NCI-H748 treated with DMSO at 0.1 percent for 48 hours (cell line): ENCODE measurements at places on chromosomes 7 and 10.

DNA sequence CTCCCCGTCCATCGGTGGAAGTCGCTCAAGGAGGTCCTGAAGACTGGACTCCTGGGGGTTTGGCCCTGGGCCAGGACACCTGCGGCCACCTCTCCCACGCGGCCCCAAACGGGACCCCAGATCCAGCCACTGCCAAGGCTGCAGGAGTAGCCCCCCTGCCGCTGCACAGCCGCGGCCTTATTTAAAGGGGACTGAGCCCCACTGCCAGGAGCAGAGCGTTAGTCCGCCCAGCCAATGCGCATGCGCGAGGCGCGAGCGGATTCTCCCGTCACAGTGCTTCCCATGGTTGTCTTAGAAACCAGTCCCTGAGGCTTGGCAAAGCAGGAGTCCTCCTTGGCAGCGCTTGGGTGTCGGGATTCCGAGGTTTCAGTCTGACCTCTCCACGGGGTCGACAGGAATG is 320.0 kb downstream of the ZNF716 start:
- no peak for DNase-seq

- no peak for DNase-seq
Observed at GRCh38 chr10:113945075-113945686, 90.7 kb downstream of the NHLRC2 start.

DNA sequence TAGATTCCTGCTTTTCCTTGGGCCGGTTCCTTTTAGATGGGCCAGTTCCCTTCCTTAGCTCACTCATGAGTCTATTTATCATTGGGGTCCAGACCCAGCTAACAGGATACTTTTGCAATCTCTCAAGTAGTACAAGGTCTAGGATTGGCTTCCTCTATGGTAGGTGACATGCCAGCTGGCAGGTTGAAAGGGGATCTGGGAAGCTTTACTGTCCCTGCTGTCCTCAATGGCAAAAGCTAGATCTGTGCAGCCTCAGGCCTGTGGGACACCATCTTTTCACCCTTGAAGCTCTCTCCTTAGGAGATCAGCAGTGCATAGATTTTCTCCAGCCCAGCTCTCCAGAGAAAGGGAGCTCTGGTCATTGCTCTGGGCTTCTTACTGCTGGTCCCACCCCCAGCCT is 96.4 kb downstream of the CUL2 start:
- DNase-seq = no peak

GRCh38 chr7:87391020-87391701 is 45.7 kb downstream of the CROT start:
- DNase-seq = no peak

DNA sequence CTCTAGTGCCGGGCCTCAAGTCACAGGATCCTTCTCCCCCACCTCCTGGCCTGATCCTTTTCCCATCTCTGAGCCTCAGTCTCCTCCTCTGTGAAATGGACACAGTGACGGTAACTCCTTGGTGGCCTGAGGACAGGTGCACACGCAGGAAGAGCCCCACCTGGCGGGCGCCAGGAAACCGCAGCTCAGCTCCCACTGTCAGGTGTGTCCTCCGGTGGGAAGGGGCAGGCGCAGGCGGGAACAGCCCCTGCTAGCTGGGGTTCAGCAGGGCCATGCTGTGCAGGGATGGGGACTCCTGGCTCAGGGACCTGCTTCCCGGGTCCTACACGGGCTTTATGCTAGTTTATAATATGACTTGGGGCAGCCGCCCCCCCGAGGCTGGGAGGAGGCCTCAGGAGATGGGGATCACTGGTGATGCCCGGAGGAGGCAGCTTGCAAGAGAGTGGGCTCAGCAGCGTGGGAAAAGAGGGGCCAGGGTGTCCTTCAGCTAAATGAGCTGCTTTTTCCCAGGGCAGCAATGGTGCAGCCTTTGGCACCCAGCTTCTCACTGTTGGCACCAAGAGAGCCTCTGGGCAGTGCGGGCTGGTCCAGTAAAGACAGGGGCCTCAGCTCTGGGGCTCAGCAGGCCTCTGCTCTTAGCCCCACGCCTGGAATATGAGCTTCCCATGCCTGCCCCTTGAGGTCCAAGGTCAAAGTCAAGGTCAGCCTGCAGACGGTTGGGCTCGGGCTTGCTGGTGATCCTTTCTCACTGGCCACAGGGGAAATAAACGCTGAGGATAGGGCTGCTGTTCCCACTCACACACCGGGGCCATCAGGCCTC is 68.0 kb upstream of the FAM20C start:
- no peak for DNase-seq

DNA sequence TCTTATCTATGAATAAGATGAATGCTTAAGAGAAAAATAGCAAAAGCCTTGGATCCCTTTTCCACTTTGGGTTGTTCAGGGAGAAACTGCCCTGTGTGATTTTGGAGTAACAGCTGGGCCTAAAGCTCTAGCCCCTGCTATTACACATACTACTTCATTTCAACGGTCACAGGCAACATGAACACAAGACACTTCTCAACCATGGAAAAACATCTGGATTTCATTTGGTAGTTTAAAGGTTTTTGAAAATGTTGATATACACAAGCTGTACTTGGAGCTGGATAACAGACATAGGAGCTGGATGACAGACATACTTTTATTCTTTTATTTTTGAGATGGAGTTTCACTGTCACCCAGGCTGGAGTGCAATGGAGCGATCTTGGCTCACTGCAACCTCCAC is 2.7 kb upstream of the CHUK start:
- DNase-seq = no peak

DNA sequence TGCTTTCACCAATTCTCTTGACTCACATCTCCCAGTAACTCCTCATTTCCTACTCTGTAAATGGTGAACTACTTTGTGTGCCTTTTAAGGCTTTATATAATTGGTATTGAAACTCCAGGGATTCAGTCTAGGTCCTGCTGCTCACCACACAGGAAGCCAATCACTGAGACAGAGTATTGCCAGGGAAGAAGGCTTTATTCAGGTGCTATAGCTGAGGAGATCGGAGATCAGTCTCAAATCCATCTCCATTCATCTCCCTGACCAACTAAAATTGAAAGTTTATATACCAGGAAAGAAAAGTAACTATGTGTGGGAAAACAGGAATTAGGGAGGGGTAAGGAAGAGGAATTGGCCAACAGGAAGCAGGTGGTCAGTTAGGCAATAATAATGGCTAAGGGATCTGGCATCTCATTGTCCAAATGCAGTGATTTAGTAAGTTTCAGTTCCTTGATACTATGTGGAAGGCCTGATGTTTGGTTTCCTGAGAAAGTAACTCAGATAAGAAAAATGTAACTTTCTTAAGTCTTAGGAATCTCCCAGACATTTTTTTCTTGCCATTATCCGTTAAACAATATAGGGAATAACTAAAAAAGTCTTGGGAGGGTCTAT is 10.2 kb upstream of the SDHAF3 start:
- no peak for DNase-seq

GRCh38 chr7:147912291-147912690 is 678.3 kb upstream of the C7orf33 start:
- DNase-seq = no peak

DNA sequence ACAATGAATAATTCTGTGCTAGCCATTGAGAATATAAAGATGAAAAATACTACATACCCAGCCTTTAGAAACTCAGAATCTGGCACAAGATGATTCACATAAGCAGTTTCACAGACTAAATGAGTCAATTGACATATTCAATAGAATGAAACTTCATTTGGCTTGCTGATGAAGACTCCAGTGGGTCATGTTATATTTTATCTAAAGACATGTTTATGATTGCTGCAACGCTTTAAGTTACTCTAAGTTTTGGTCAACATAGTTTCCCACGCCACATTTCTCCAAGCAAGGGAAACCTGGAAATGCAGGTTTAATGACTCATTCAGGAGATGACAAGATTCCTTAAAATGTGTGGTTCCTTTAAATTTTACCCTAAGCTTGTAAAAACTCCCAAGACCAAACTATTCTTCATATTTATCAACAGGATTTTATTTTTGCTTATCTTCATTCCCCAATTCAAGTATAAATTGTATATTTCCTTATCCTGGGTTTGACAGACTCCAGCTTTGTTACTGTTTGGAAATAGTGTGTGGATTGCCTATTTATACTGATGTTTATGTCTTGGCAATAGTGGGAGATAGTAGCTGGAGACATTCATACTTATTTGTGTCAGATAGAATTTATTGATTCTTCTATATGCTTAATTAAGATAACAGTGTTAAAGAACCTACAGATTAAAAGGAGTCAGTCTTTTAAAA is 6.6 kb downstream of the SEMA3A start:
- no peak for DNase-seq

DNA sequence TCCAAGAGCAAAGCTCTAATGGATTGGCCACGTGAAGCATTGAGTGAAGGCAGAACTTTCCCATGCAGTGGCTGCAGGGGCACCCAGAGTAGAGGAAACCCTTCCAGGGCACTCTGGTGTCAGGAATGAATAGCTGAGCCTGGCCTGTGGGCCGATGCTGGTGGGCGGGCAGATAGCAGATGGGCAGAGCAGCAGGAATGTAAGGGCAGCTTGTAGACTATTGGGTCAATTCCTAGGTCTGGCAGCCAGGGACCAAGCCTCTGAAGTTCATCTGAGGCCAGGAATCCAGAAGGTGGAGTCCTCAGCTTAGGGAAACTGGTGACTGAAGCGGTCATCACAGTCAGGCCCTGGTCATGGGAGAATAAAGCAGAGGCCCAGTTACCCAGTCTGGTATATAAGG is 115.4 kb downstream of the TMEM178B start:
- no peak for DNase-seq

DNA sequence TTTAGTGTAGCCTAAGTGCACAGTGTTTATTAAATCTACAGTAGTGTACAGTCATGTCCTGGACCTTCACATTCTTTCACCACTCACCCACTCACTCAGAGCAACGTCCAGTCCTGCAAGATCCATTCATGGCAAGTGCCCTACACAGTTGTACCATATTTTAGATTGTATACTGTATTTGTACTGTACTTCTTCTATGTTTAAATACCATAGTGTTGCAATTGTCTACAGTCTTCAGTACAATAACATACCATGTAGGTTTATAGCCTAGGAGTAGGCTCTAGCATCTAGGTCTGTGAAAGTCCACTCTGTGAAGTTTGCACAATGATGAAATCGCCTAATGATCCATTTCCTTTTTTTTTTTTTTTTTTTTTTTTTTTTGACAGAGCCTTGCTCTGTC is 12.0 kb downstream of the EEPD1 start:
- no peak for DNase-seq

DNA sequence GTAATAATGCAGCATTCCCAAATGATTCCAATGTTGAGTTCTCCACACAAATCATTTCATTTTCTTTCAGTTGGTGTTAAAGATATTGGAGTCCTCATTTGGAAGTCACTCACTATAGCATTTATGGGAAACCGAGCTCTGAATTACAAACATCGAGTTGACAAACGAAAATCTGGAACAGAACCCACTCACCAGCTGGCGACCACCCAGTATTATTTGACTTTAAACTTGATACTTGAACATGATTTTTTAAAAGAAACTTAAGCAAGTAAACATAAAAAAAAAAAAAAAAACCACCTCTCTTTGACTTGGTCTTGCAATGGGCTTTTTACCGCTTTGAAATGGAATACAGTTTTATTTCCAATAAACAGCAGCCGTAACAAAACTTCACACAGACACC is 576.6 kb upstream of the C7orf33 start:
- no peak for DNase-seq

DNA sequence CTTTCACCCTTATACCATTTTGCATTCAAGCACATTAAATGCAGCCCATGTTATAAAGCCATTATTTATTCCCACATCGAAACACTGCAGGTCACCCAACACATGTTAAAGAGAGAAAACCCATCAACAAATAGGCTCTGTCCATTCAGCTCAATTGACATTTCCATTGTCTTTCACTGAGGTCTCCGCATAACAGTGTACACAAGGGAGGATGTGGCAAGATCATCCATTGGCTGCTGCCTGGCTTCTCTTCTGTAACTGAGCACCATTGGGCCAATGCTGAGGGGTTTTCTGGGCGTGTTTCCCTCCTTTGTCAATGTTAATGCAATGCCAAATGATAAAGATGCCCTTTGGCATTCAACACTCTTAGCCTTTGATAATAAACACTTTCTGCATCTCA is 278.1 kb upstream of the SP4 start:
- peak; percentile 79 for DNase-seq

DNA sequence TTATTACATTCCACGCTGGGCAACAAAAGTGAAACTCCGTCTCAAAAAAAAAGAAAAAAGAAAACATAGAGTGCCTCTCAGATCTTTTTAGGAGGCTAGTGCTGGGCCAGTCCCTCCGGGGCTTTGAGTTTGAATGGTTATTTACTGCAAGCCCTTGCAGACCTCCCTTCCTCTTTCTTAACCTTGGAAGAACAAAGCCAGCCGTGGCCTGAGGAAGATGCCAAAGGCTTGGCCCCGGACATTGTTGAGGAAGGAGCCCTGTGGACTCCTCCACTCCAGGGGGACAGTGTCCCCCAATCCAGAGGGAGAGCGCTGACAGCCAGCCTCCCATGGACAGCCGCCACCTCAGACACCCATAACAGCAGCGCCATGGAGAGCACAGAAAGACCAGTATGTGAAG is 5.0 kb downstream of the TSPAN33 start:
- DNase-seq = no peak

- no peak for DNase-seq
Observed at GRCh38 chr10:33982995-33983394, 648.5 kb upstream of the NRP1 start.

DNA sequence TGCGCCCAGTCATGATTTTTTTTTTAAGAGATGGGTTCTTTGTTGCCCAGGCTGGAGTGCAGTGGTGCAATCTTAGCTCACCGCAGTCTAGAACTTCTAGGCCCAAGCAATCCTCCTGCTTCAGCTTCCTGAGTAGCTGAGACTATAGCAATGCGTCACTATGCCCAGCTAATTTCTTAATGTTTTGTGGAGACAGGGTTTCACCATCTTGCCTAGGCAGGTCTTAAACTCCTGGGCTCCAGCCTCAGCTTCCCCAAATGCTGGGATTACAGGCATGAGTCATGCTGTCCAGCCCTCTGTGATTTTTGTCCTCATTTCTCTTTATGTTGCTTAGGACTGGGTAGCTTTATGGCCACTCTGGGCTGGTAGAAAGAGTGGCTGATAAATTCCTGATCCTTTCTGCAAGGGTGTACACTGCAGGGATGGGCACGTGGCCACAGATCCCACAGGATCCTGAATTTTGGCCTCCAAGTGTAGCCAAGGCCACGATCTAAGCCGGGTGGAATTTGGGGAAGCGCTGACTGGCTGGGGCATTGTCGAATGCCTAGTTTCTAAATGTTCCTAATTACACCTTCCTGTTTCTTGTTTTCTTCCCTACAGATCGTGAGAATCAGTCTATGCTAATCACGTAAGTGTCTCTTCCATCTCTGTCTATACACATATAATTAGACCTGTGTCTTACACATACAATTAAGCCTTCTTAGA is 24.1 kb upstream of the MYH16 start:
- DNase-seq = no peak

- no peak for DNase-seq
Observed at GRCh38 chr7:2355705-2356008, 1.0 kb downstream of the EIF3B start.
